ENCODE measurements at places on chromosomes 7 and 10. TPM values are rescaled to one million over a fixed set of nuclear protein-coding genes. Genes with fewer than 3 reads are reported as not detected.

Gene DRGX
- not detected for polyA plus RNA-seq

Gene GDF2
- polyA plus RNA-seq = not detected

Gene ANKRD22
- polyA plus RNA-seq = 0.20 TPM

Gene NOD1
- 4.8 TPM for polyA plus RNA-seq

Gene DLG5
- polyA plus RNA-seq = 0.17 TPM

Gene TUBB8
- not detected for polyA plus RNA-seq

Gene C10orf90
- not detected for polyA plus RNA-seq

Gene ATRNL1
- not detected for polyA plus RNA-seq

Gene DGKB
- polyA plus RNA-seq = not detected

Gene PNLIPRP3
- polyA plus RNA-seq = not detected

Gene PON1
- not detected for polyA plus RNA-seq

Gene TMEM26
- polyA plus RNA-seq = not detected

Gene CALML5
- polyA plus RNA-seq = not detected

Gene OR13A1
- not detected for polyA plus RNA-seq

Gene GPR37
- not detected for polyA plus RNA-seq

Gene NEUROG3
- not detected for polyA plus RNA-seq

Gene OR2A12
- not detected for polyA plus RNA-seq

Gene ASAH2
- polyA plus RNA-seq = 2.1 TPM

Gene DMBT1
- not detected for polyA plus RNA-seq

Gene EVX1
- polyA plus RNA-seq = not detected

Gene CPN1
- not detected for polyA plus RNA-seq

Gene ZNF727
- 0.09 TPM for polyA plus RNA-seq

Gene ADRB1
- polyA plus RNA-seq = not detected

Gene LIPK
- not detected for polyA plus RNA-seq

Gene STMP1
- polyA plus RNA-seq = 44.3 TPM

Gene PTPN20
- polyA plus RNA-seq = 0.44 TPM

Gene ENTPD1
- 10.0 TPM for polyA plus RNA-seq

Gene CYP26C1
- polyA plus RNA-seq = not detected

Gene CRHR2
- polyA plus RNA-seq = not detected

Gene LRRC18
- not detected for polyA plus RNA-seq

Gene MINDY3
- polyA plus RNA-seq = 6.4 TPM

Gene NEURL1
- 0.38 TPM for polyA plus RNA-seq

Gene CPEB3
- 2.2 TPM for polyA plus RNA-seq

Gene CNTNAP2
- not detected for polyA plus RNA-seq

Gene GOLGA7B
- polyA plus RNA-seq = 1.3 TPM

Measured in CD4-positive, CD25-positive, alpha-beta regulatory T cell (primary cell).